ENCODE measurements at places on chromosomes 13 and 19. TPM values are rescaled to one million over a fixed set of nuclear protein-coding genes. Genes with fewer than 3 reads are reported as not detected.
A peak's percentile ranks its signal among the peaks of the same experiment; 100 is the strongest.

DNA sequence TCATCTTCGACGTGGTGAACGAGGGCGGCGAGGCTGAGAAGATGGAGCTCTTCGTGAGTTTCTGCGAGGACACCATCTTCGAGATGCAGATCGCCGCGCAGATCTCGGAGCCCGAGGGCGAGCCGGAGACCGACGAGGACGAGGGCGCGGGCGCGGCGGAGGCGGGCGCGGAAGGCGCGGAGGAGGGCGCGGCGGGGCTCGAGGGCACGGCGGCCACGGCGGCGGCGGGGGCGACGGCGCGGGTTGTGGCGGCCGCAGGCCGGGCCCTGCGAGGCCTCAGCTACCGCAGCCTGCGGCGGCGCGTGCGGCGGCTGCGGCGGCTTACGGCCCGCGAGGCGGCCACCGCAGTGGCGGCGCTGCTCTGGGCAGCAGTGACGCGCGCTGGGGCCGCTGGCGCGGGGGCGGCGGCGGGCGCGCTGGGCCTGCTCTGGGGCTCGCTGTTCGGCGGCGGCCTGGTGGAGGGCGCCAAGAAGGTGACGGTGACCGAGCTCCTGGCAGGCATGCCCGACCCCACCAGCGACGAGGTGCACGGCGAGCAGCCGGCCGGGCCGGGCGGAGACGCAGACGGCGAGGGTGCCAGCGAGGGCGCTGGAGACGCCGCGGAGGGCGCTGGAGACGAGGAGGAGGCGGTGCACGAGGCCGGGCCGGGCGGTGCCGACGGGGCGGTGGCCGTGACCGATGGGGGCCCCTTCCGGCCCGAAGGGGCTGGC is 52.6 kb downstream of the MAP4K1 start:
- no peak for DNase-seq

GRCh38 chr19:40831502-40832430 is 18.5 kb downstream of the CYP2A6 start:
- no peak for DNase-seq

Gene KLHL1
- 7.5 TPM for polyA plus RNA-seq

Gene SLC8A2
- 24.0 TPM for polyA plus RNA-seq

Gene PSPN
- 3.1 TPM for polyA plus RNA-seq

- peak; percentile 99 for DNase-seq
These were observed at the start of gene PSMD8 for GRCh38 chr19:38374332-38375097. TSS of gene PSMD8 (plus strand) at chr19:38374571. CDS start at chr19:38374602, 31 bp downstream.

DNA sequence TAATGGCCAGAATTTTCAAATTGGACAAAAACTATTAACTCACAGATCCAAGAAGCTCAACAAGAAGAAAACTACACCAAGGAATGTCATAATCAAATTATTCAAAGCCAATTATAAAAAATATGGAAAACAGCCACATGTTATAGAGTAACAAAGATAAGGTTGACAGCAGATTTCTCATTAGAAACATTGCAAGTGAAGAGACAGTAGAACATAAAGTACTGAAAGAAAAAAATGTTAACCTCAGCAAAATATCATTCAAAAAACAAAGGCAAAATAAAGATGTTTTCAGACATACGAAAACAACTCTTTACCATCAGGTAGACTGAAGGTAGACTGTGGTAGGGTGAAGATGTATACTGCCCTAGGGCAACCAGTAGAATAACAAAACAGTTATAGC is 83.4 kb downstream of the KCNRG start:
- DNase-seq = no peak

DNA sequence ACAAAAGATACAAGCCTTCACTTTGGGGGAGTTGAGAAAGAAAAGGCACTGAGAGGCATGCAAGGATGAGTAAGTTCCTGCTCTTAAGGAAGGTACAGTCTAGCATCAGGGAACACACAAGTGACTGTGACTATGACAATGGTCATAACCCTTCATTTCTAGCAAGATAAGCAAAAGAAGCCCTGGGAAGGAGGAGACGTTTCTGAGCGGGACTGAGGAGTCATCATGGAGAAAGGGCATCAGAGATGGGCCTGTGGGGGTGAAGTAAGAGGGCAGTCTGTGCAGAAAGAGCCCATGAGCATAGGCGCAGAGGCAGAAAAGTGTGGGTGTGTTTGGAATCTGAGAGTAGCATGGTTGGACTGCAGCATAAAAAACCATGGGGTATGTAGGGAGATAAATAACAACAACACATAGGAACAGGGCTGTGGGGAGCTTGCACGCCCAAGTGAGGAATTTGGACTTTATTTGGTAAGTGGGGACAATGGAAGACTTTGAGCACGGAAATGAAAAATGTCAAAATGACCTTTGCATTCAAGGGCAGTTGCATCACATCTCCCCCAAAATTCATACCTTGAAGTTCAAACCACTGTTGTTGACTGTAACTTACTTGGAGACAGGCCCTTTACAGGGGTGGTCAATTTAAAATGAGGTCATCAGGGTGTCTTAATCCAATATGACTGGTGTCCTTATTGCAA is 86.7 kb downstream of the MBNL2 start:
- no peak for DNase-seq

DNA sequence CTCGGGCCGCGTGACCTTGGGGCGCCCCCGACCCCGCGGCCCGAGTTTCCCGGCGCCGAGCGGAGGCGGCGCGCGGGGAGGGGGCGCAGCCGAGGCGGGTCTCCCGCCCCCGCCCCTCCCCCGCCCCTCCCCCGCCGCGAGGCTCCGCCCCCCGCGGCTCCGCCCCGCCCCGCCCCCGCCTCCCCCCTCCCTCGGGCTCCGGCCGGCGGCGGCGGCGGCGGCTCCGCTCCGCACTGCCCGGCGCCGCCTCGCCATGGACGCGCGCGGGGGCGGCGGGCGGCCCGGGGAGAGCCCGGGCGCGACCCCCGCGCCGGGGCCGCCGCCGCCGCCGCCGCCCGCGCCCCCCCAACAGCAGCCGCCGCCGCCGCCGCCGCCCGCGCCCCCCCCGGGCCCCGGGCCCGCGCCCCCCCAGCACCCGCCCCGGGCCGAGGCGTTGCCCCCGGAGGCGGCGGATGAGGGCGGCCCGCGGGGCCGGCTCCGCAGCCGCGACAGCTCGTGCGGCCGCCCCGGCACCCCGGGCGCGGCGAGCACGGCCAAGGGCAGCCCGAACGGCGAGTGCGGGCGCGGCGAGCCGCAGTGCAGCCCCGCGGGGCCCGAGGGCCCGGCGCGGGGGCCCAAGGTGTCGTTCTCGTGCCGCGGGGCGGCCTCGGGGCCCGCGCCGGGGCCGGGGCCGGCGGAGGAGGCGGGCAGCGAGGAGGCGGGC is at the start of gene HCN2:
Gene HCN2, plus strand, starts transcription at position 189 of the 703 bp plus-strand sequence. Its CDS starts 65 bp downstream, at position 254.
- peak; percentile 32 for DNase-seq

DNA sequence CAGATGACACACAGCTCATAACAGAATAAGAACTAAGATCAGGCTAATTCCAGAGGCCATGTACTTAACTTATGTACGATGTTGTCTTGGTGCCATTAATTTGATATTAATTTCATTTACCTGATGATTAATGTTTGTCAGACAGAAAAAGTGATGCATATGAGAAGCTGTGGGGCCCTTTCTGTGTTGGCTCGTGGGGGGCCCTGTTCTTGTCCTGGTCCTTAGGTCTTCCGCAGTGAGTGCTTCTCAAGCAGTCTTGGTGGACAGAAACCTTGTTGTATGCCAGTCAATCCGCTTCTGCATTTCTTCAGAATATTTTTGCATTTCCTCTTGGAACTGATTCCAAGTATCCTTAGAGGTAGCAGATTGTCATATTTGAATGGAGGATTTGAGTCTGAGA is 20.2 kb downstream of the SAFB start:
- DNase-seq = no peak

Gene ACER1
- not detected for polyA plus RNA-seq

Gene KLF1
- 0.42 TPM for polyA plus RNA-seq

- no peak for DNase-seq
These were observed 122.8 kb downstream of the MTUS2 start for GRCh38 chr13:28942906-28943305.

DNA sequence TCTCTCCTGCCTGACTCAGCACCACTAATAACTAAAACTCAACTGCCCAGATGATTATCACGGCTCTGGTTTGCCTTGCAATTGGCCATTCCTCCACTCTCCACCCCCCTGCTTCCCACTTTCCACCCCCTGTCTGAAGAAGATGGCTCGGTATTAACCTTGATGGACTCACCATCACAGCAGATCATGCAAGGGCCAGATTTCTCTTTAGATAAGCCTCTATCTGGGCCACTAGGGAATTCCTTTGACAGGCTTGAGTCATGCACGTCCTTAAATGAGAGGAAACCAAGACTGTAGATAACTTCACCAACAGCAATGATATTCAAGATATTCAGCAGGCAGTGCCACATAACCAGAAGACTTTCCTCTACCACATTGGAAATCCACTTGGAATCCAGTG is 131.1 kb upstream of the NBEA start:
- DNase-seq = no peak

Gene KL
- polyA plus RNA-seq = 2.1 TPM

GRCh38 chr13:31963631-31964030 is 67.9 kb upstream of the FRY start:
- no peak for DNase-seq
